ENCODE measurements at places on chromosomes 1 and 21.

- DNase-seq: no peak
Measured at GRCh38 chr1:92808381-92808780, 23.5 kb upstream of the RPL5 start.

DNA sequence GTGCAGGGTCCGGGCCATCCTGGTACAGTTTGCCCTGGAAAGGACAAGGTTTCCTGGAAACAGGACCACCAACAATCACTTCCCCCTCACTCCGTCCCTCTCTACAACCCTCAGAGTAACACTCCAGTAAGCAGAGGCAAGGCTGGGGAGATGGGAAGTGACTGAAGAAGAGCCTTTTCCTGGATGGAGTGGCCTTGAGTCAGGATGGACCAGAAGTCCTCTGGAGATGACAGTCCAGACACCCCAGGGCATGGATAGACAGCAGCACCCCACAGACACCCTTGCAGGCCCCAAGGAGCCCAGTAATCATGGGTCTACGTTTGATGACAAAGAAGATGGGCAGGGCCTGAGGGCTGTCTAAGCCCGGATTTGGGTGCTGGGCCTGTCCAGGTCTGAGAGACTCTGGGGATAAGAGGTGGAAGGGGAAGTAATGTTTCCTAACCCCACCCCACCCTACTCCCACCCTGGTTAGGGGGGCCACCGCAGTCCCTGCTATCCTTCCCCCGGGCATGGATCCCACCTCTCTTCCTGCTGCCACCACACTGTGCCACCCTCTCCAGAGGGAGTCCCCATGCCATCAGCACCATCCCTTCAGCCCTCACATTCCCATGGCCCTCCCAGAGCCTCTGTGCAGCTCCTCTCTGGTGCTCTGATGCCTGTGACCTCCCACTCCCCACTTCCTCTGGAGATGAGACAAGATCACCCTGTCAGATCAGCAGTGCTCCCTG, 7.2 kb upstream of the S100A8 start:
- no peak for DNase-seq

- peak; percentile 43 for DNase-seq
Measured at GRCh38 chr1:12600880-12601633, 17.0 kb downstream of the DHRS3 start.

GRCh38 chr21:38467911-38468310, 30.4 kb downstream of the ERG start:
- no peak for DNase-seq

DNA sequence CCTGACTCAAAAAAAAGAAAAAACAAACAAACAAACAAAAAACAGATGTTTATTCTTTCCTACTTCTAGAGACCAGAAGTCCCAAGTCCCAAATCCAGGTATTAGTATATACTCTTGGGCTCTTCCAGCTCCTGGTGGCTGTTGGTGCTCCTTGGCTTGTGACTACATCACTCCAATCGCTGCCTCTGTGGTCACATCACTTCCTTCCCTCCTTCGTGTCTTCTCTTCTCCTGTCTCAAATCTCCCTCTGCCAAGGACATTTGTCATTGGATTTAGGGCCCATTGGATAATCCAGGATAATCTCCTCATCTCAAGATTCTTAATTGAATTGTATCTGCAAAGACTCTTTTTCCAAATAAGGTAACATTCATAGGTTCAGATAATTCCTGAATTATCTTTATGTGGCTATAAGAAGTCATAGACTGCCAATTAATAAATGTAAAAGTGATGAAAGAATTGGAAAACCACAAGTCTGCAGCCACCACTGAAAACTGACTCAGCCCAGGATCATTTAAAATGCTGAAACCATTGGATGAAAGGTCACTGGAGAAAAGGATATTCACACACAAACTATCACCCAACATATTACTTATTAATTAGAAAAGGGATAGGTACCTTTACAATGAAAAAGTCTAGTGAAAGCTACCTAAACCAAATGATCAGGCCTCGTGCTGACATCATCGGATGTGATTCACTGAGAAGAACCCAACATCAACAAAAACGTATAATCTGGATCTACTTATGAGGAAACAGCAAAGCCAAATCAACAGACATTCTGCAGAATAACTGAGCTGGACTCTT, 67.1 kb downstream of the ZNF281 start:
- no peak for DNase-seq

Measured in stimulated activated CD4-positive, alpha-beta T cell treated with anti-CD3 and anti-CD28 coated beads, Interleukin-4, amount 100 ng/mL, for 4 hours (primary cell).